ENCODE measurements at places on chromosomes 12 and 14.
A peak's percentile ranks its signal among the peaks of the same experiment; 100 is the strongest.

DNA sequence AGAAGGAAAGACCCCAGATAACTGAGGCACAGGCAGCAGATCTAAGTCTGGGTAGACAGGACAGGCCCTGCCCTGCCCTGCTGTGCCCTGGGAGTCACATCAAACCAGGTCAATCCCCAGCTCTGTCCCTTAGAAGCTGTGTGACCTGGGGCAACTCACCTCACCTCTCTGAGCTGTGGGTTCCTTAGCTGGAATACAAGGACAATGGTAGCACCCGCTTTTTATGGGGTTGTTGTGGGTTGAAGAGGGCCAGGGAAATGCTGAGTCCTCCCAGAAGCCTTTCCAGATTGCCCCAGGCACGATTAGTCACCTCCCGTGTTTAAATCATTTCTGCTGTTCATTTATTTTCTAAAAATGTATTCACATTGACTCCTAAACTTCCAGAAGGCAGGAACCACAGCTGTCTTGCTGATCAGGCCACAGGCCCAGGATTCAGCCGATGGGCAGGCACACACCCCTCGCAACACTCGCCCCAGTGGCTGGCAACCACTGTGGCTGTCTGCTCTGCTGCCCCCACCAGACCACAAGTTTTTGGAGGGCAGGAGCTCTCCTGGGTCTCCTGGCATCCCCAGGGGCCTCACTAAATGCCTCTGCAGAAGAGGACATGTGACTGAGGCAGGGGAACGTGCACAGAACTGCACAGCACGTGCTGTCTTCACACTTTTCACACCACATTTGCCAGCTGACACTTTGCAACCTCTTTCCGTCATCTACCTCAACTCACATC lies 3.0 kb downstream of the SELPLG start:
- DNase-seq = no peak

DNA sequence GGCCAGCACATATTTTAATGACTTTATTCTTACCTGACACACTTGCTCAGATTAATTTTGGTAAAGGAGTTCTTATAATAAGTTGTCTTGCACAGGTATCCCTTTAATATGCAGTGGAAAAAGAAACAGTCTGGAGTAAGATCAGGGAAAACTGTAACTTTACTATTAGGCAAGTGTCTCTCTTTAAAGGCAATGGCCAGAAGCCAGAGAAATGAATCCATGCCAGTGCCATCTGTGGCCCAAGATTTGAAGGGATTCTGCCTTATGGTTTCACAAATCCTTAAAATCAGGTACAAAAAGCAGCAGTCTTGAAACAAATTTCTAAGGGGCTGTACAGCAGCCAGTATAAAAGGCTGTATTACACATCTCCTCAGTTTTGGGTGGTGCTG lies 22.4 kb downstream of the NFYB start:
- no peak for DNase-seq

DNA sequence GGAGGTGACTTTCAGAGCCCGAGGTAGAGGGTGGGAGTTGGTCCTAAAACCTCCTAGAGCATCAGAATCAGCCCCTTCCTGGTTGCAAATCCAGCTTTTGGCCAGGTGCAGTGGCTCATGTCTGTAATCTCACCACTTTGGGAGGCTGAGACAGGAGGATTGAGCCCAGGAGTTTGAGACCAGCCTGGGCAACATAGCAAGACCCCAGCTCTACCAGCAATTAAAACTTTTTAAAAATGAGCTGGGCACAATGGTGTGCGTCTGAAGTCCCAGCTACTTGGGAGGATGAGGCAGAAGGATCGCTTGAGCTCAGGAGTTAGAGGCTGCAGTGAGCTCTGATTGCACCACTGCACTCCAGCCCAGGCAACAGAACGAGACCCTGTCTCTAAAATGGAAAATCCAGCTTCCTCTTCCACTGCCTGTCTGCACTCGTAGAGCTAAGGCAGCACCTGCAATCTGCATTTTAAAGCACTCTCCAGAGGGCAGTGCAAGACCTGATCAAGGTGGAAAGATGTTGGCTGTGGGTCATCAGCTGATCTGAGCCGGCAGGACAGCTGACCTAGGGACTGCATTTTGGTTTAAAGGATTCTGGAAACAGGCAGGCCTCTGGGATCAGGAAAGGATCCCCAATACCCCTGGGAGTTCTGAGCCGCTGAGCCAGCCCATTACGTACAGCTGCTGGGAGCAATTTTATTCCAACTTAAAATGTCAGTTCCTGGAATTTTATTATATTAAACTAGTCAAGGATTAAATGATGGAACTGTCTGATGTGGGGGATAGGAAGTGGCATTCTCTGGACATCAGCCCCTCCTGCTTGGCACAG lies 1.8 kb upstream of the TESC start:
- no peak for DNase-seq

DNA sequence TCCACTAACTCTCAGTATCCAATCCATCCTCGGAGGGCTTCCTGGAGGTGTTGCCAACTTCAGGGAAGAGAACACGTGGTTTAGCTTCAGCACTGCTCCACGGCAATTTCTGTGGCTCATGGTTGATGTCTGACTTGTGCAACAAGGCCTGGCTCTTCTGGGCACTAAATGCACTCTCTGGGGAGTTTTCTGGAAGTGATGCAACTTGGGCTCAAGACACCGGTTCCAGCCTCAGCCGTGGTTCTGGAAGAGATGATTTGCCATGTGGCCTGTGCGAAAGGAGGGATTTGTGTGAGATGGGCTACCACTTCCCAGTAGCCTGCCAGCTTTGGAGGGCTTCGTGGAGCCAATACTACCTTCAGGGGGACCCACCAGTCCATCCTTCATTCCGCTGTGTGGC lies 118.6 kb upstream of the RTL1 start:
- no peak for DNase-seq

- no peak for DNase-seq
These were observed 42.6 kb upstream of the HIF1A start for GRCh38 chr14:61652526-61653262.

GRCh38 chr14:70908935-70909641 lies 1.8 kb downstream of the PCNX1 start:
- DNase-seq = no peak

GRCh38 chr12:95548056-95548538 lies 3.2 kb downstream of the USP44 start:
- peak; percentile 31 for DNase-seq

DNA sequence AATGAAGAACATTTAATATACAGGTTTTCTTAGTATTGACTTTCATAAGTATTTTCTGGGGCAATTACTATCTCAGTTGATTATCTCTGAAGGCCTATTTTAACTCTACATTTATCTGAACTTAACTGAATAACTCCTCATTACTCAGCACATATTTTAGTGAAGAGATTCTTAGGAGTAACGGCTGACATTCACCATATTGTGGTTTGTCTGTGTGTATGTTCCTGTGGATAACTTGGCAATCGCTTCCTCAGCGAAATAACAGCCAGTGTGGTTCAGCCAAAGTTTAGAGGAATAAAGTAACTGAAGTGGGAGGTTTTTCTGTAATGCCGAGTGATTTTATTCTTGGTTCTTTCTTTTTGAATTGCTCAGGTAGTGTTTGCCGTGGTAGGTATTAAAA lies 168.0 kb downstream of the RAD51B start:
- no peak for DNase-seq

GRCh38 chr12:57477710-57478681 lies 1.7 kb downstream of the ARHGAP9 start:
- DNase-seq = peak; percentile 53

DNA sequence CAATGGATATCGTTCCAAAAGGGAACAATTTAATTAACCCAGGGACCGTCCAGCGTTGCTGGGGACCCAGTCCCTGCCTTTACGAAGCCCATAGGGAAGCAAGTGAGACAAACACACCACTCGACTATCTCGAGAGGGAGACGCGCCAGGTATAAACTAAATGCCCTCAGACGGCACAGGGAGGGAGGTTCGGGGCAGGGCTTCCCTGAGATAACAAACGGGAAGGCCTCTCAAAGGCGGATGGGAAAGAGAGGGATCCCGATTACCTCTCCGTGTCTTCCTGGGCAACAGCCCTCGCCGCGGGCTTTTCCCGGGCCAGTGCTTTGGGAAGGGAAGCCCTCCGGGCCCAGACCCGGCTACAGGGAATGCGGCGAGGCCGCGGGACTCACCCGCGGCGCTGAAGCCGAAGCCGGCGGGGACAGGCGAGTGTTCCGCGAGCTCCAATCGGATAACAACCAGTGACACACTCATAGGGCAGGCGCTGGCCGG lies 390 bp downstream of the BRAP start:
- no peak for DNase-seq

DNA sequence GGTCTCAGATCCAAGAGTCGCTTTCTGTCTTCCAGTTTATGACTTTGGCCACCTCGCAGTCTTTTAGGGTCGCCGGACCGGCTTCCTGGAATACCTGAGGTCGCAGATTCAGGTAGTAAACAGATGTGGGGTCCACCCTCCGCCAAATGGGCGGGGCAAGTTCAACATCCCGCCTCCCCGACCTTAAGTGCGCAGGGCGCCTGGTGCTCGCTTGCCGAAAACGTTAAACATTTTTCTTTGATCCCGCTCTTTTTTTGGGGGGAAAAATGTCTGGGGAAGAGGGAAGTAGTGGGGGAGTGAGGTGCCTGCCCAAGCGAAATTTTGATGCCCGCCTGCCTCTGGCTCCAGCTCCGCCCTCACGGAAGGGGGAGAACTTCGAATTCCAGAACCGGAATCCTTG lies 73.9 kb upstream of the TBX5 start:
- DNase-seq = no peak

- no peak for DNase-seq
These were observed 280.4 kb upstream of the GRIP1 start for GRCh38 chr12:66959276-66959675.

DNA sequence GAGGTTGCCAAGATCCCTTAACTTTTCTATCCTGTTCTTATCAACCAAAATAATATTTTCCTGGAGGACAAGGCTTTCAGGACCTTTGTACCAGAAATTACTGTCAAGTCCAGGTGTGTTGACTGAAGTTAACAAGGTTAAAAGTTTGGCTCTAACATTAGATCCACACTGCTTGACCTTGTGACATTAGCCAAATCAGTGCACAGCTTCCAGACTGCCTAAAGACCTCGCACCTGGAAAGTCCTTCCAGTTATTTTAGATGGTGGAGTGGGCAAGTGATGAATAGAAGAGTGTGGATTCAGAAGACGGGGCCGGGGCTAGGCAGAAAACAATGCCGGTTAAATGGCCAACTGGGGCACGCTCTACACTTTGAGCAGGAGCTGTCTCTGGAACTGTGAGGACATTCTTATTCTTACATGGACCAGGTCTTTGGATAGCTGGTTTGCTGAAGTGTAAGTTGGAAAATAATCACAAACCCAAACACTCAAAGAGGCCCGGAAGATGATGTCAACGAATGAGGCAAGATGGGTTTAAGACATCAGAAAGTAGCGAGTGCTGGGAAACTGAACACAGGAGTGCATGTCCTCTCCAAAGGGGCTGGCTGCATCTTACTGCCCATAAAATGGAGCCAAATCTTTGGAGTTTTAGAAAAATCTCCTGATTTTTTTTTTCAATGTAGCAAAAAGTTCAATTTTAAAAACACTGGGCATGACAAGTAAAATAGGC lies 56.3 kb downstream of the NIN start:
- no peak for DNase-seq

- no peak for DNase-seq
These were observed 45.6 kb upstream of the SOCS2 start for GRCh38 chr12:93526786-93527428.

Data from stimulated activated CD4-positive, alpha-beta T cell treated with anti-CD3 and anti-CD28 coated beads, Interleukin-1b, Interleukin-23, amount 100 ng/mL, for 48 hours (primary cell).